Suppressor macrophage treated with lipopolysaccharide for 1 hour (primary cell): ENCODE measurements at places on chromosomes 1 and 21.
A peak's percentile ranks its signal among the peaks of the same experiment; 100 is the strongest.

- DNase-seq, result peak; percentile 12
Observed at GRCh38 chr1:199283794-199284193, 645.0 kb downstream of the PTPRC start.

DNA sequence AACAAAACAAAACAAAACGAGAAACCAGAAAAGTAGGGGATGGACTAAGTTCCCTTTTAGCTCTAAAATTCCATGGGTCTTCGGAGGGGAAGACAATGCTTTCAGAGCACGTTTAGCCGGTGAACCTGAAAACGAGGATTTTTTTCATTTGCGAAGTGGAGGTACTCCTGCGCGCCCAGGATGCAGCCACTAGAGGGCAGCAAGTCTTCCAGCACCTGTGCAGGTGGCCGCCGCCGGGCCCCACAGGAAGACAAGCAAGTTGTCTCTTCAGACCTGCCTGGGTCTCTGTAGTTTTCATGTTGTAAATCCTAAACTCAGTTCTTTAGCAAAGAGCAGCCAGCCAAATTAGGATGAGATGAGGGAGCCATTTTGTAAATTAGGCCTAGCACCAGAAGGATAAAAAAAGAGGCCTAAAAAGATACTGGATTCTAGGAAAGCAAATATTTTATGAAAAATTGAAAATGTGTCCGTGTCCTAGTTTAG lies 17.7 kb upstream of the SNX27 start:
- DNase-seq, result peak; percentile 65

DNA sequence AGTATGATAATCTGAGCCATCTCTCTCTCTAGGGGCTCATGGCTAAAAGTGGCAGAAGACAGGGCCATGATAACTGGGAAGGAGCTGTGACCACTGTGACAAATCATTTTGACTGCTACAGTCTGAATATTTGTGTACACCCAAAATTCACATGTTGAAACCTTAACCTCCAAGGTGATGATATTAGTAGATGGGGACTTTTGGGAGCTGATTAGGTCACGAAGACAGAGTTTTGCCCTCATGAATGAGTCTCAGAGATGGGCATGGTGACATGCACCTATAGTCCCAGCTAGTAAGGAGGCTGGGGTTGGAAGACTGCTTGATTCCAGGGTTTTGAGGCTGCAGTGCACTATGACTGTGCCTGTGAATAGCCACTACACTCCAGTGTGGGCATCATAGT lies 174.9 kb downstream of the PLD5 start:
- DNase-seq, result no peak

DNA sequence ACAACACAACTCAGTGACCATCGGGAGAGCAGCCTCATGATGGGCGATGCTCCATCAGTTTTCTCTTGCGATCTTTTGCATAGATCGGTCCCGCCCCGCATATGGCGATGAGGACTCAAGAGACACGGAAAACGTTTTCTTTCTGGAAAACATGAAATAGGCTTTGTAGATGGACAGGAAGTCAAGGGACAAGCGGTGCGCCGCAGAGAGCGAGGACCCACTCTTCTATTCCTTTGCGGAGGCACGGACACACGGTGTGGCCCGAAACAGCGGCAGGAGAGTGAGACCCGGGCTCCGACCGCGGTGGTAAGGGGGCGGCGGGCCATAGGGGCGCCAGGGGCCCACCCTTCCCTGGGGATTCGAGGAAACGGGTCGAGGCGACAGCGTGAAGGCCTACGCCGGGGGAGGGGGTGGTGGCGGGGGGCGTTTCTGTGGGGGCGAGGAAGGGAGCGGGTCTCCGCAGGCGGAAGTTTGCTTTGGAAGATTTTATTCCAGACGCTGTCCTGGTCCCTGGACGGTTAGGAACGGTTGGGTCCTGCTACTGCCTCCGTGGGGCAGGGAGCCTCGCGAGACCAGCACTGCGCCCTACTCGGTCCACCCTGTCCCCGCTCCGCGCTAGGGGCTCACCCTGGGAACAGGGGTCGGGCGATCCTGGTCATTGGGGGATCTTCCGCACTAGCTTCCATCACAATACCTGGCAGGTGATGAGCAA lies 796 bp upstream of the TDRKH start:
- DNase-seq, result peak; percentile 27

DNA sequence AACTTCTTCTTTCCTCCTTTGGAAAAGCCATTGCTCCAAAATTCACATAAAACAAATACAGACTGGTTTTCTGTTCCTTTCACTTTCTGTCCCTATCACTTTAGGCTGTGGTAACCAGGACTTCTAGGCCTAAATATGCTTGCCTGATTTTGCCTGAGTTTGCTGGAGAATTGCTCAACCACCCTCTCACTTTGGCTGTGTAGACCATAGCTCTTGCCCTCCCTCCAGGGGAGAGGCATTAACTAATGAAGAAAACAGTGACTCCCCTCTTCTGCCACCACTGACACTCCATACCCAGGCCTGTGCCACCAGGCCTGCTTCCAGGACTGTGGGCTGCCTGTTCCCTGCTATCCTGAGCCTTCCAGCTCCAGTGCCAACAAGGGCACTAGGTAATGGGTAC lies 163.5 kb downstream of the TOMM20 start:
- DNase-seq, result no peak

GRCh38 chr1:208511242-208511860 lies 267.2 kb upstream of the PLXNA2 start:
- DNase-seq, result no peak

GRCh38 chr1:221416723-221417122 lies 325.2 kb downstream of the DUSP10 start:
- DNase-seq, result no peak

GRCh38 chr1:67627336-67627735 lies 57.7 kb upstream of the GADD45A start:
- no peak for DNase-seq

DNA sequence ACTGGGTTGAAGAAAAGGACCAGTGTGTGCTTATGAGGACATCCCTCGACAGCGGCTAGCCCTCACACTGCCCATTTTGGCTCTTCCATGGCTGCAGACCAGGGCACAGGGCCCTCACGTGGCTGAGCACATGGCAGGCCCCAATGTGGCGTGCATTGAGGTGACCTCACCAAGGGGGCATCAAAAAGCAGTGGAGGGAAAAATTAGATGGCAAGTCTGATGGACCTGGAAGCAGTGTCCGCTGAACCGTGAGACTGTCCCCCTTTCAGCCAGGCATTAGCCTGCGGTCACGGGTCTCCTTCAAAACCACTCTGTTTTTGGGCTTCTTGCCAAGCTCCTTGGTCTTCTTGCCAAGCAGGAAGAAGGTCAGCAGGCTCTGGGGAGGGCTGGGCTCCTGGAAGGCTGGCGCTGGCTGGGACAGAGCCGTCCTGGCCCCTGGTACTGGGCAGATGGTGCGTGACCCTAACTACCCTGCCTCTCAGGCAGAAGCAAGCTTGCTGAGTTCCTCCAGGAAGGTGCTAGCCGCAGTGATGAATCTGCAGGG lies 30.8 kb downstream of the TRIM67 start:
- no peak for DNase-seq
